ENCODE measurements at places on chromosomes 2 and 18.

- no peak for DNase-seq
Observed at GRCh38 chr2:160695402-160696086, 201.9 kb upstream of the RBMS1 start.

DNA sequence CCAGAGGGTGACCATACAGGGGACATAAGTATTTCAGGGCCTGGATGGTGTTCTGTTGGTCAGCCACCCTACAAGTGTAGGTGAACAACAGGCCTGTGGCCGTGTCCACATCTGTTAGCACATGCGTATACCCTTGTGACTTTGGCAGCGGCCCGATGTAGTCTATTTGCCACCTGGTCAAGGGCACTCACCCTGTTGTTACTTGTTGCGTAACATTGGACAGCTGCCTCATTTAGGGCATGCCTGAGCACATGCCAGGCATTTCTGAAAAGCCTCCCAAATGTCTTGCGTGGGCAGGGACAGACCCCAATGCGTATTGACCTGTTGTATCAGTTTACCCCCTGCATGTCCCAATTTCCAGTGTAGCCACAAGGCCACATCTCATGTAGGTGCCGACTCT, 235.0 kb downstream of the MBD5 start:
- no peak for DNase-seq

- DNase-seq = no peak
Observed at GRCh38 chr2:176589825-176590440, 320.7 kb downstream of the MTX2 start.

- no peak for DNase-seq
Observed at GRCh38 chr2:8413589-8414135, 268.2 kb upstream of the ID2 start.

DNA sequence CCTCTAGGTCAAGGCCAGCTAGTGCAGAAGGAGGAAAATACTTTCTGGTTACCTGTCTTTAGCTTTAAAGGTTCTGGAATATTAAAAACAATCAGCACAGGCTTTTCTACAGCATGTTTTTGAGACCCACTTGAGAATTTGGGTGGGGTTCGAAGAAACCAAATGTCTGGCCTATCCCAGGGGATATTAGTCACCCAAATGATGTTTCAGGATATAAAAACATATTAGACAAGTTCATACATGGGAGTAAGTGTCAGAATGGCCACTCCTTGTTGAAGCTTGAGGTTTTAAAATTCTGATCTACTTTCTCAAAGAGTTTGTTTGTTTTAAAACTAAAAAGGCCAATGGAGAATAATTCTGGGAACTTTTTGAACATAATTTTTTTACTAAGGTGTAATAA, 158.6 kb upstream of the DLX2 start:
- no peak for DNase-seq

- no peak for DNase-seq
Observed at GRCh38 chr18:48571639-48572384, 33.0 kb downstream of the CTIF start.

DNA sequence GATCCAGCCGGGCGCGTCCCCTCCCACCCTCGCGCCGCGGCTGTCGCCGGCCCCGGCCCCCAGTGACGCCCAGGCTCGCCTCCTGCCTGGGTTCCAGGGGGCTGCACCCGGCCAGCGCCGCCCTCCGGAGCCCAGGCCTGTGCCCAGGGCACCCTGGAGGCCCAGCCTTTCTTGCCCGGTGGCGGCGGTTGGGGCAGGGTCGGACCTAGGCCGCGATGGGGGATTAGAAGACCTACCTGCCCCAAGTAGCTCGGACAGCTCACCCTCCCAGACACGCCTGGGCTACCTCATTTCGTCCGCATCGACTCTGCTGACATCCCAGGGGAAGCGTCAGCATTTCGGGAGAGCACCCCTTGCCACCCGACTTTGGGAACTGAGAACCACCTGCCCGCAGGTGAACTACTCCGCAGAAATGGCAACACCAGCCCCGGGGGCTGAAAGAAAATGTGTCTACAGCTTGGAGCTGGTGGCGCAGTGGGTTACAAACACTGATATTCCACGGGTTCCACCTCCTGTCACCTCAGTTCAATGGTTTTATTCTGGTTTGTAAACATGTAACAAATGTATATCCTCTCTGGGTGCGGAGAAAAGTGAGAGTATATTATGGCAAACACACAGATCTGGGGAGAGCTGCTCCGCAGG, 834 bp upstream of the ARL4C start:
- no peak for DNase-seq

DNA sequence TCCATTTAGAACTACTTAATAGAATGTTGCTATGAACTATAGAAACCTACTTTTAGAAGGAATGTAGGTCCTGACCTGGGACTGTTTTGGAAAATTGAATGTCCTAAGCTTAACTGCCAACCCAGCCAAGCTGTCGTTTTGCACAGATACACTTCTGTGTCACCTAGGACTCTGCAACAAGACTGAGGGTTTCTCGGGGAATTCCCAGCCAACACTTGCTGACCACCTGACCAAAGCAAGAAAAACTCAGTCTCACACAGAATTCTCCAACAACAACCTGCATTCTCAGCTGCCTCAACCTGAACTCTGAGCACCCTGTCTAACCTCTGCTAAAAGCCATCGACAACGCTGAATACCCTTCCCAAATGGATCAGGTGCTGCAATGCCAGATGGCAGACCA, 128.2 kb downstream of the SS18 start:
- DNase-seq = no peak

- DNase-seq = peak; percentile 90
Observed at GRCh38 chr2:61905372-61906185, at the start of gene COMMD1. COMMD1 (plus strand) TSS chr2:61905674; CDS start chr2:61905679, 5 bp downstream.

DNA sequence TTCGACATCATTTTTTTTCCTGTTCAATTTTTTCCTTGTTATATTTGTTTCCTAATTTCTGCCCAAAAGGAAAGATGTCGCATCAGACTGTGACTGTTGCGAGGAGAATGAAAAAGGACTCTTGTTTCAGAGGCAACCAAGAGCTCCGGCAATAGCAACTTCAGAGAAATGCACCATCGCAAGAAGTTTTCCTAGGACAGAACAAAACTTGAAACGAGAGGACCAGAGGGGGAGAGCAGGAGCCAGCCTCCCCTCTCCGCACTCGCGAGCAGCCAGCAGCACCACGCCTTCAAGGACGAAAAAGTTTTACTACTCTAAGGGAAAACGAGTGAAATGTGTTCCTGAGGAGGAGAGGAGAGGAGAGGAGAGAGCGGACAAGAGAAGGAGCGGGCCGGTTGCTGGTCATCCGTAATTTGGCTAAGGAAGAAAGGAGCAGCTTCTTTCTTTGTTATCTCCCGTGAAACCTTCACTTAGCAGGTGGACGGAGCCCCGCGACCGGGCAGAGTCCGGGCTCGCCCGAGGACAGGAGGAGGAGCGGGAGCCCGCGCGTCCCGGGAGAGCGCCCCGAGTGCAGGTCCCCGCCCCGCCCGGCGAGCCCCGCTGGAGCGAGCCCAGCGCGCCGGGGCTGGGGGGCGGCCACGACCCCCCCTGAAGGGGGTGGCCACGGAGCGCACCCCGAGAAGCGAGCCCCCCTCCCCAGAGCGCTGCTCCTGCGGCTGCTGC, 744 bp downstream of the POU3F3 start:
- no peak for DNase-seq

- no peak for DNase-seq
Observed at GRCh38 chr18:58005011-58005410, 39.0 kb upstream of the NEDD4L start.

DNA sequence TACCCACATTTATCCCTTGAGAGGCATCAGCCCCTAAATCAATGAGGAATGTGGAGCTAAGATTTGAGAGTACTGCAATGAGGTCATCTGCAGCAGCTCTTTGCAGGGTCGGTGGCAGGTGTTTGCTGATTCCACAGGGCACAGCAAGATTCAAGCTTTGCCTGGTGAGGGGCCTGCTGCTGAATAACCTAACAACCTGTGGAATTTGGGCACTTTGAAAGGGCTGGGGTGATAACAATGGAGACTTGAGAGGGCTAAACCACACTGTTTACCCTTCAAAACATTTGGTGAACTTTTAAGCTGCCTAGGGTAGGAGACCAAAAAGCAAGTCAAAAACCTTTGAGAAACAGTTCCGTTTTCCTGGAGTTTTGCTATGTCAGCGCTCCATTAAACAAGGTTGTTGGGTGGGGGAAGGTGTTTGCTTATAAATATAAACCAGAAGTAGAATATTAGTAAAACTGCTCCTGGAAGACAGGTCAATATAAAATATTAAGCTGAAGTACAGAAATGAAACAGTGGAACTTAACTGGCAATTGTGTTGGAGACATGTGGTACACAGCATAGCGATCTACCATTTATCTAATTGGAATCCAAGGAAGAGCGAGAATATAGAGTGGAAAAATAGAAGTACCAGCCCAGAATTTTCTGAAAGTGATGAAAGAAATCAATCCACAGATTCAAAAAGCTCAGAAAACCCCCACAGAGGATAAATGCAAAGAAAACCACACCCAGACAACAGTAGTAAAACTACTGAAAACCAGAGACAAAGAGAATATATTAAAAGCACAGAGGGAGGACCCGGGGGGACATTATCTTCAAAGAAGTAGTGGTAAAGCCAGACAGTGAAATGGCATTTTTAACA, 15.7 kb downstream of the COPS8 start:
- DNase-seq = no peak

- DNase-seq = no peak
Observed at GRCh38 chr2:226208726-226209125, 590.9 kb downstream of the IRS1 start.

DNA sequence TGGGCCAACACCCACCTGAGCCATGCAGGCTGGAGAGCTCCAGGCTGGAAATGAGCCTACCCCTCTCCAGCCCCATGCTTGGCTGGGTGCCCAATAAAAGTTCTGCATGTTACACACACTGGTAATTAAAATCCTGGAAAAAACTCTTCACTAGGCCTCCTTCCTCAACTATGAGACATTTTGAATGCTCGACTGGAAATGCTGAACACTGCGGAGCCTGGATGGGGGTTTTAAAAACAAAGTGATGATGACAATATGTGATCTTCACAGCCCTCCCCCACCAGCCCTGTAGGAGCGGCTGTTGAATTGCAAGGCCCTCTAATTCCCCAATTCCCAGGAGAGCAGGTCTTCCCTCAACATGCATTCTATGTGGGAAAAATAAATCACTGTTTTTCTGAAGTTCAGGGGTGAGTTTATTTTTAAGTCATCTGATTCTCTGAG, 179.2 kb downstream of the TTC32 start:
- no peak for DNase-seq

DNA sequence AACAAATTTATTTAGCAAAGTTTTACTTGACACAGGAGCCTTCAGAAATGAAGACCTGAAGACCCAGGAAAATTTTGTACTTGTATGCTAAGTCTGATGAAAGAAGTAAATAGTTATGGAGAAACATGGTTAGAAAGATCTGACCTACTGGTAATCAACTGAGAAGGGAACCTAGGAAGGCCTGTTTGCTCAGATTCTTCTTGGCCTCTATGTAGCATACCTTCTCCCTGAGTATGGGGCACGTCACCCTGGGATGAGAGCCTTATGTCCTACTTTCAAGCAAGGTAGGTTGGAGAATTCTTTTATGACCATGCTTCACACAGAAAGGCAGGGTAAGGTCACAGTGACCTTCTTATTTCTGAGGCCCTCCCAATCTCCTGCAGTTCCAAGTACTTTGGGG, 178.6 kb upstream of the CREB1 start:
- DNase-seq = no peak

DNA sequence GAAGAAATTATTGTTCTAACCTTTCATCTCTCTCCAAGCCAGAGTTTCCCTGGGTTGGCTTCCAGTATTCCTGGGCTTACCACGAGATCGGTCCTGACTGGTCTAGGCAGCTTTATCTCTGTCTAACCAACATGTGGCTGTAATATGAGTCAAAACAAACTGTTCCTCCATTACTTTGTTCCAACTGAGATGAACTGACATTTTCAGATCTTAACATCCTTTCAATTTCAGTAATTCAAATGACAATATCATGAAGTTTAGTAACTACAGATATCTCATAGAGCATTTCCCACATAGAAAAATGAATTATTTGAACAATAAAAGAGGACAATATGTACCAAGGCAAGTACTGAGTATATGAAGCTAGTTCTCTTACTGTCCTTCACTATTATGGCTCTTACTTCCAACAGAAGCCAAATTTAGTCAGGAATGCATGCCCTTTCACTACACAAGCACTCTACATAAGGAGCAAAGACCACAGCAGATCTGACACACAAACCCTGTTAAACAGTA, 15.5 kb downstream of the SLC25A12 start:
- DNase-seq = no peak

DNA sequence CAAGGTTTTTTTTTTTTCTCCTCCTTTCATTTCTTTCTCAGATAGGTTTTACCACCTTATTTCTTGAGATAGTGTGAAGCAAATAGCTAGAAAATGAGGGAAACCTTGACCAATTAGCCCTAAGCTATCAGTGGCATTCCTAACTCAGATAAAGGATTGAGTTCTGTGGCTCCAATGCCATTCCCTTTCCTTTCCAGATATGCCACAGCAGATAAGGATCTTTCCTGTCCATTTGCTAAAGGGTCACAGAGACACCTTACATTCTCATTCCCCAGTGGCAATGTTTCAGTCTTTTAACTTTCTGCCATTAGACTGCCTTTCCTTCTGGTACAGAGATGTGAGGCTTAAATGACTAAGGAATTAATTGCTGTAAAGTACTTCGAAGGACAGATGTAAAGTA, 81.7 kb downstream of the MGAT5 start:
- no peak for DNase-seq

GRCh38 chr18:74513149-74513882, 17.2 kb downstream of the CNDP2 start:
- no peak for DNase-seq

- no peak for DNase-seq
Observed at GRCh38 chr2:122737429-122738077, 982.1 kb downstream of the TSN start.

DNA sequence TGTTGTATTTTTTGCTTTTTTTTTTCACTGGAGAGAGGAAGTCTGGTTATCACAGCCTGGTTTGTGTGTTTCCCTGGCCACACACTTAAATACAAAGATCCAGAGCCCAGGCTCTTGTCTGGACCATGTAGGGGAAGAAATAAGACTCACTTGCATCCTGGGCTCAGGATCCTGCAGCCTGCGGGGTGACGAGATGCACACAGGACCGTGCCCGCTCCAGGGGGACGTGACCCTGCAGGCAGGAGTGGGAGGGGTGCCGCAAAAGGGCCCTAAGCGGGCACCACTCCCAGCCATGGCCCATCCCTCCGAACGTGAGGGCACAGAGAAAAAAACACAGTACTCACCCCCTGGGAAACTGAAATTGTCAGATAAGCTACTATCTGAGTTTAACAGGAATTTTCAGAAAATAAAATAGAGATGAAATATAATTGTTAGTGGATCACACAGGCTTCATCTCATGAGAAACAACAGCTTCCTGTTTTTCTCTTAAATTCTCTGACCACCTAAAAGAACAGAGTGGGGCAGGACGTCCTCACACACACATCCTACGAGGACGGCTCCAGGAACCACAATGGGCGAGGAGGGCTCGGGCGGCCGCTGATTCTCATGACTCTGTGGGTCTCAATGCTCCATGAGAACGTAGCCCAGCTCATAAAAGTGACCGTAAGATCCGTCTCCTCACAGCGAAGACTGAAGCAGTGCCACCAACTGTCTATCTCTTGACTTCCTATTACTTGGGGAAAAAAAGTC, 142.6 kb upstream of the ALKAL2 start:
- DNase-seq = no peak

All from caudate nucleus (tissue), 63 donors.